ENCODE measurements at places on chromosomes 2 and 18.

DNA sequence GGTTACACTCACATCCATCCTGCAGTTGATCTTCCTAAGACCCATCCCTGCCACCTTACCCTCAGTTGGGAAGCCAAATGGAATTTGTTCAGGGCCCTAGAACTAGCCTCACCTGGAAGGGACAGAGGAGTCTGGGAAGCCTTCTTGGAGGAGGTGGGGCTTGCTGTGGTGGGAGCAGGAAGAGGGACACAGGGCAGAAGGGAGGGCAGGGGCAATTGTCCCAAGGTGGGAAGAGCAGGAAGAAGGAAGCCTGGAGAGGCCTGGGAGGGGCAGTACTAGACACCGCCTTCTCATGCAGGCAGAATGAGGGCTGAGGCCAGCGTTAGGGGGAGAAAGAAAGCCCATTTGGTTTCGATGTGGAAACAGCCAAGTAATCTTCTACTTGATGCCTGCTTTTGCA lies 34.1 kb upstream of the ASPRV1 start:
- DNase-seq = no peak

- peak; percentile 15 for DNase-seq
Measured at GRCh38 chr2:155815851-155816250, 516.7 kb downstream of the NR4A2 start.

DNA sequence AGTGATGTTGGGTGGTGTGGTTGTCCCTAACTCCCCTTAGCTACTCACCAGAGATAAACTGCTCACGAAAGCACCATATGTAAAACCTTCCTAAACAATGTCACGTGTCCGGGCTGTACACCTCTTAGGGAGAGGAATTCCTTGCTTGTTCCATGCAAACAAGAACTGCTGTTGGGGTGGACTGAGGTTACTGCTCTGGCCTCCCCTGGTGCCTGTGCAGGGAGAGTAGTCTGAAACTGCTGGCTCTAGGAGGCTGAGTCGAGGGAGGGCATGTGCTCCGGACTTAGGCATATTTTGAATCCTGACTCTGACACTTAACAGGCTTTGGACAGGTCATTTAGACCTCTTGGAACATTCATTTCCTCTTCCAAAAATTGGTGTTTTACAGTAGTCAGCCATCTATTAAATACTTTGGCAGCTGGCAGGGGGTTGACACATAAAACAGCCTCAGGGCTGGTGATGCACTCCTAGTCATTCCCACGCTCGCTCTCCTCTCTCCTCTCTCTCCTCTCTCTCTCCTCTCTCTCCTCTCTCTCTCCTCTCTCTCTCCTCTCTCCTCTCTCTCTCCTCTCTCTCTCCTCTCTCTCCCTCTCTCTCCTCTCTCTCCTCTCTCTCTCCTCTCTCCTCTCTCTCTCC lies 10.6 kb downstream of the THNSL2 start:
- peak; percentile 39 for DNase-seq

DNA sequence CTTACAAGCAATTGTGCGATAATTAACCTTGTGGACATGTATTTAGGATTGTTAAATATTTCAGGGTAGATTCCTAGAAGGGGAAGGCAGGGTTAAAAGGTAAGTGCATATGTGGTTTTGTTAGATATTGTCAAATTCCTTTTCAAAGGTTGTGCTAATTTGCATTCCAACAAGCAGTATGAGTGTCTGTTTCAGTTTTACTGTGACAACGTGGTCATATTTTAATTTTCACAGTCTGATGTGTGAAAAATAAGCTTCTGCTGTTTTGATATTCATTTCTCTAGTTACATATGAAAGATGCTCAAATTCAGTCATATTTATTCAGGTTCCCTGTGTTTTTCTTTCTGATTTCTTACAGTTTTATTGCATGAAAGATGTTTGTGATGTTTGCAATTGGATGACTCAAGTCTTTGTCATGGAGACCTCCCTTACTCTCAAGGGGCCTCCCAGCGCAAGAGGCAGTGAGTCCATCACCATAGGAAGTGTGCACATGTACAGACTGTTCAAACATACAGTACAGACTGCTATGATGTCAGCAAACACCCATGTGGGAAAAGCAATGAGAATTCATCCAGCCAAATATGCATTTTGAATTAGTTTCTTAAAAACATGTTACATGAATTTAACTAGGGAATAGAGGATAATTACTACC lies 310.8 kb downstream of the GALR1 start:
- no peak for DNase-seq

DNA sequence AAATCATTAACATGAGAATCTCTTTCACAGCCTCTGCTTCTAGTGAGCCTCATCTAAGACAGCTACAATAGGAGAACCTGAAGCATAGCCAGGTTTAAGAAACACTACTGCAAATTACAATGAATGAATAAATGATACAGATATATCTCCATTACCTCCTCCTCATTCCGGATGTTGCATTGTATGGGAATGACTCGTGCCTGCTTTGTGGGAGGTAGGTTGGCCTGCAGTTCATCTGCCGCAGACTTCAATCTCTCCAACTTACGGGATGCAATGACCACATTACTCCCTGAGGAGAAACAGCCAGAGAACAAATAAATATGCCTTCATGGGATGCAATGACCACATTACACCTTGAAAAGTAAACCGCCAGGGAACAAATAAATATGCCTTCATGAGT lies 15.4 kb downstream of the PECR start:
- no peak for DNase-seq

GRCh38 chr2:211722928-211723327 lies 815.7 kb downstream of the ERBB4 start:
- DNase-seq = peak; percentile 10

DNA sequence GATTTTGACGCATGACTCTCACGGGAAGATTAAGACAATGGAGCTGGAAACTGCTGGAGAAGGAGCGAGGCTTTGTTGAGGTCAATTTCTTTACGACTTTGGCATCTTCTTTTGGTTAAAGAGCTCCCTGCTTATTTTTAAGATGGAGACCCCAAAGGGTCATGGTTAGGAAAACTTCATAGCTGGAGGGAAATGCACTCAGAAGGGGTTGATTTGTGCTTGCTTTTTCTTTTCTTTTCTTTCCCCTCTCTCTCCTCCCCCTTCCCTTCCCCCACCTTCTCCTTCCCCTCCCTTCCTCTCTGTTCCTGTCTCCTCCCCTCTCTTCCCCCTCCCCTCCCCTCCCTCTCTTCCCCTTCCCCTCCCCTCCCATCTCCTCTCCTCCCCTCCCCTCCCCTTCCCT lies 79.0 kb downstream of the TNP1 start:
- no peak for DNase-seq

GRCh38 chr2:202339071-202339870 lies 36.9 kb upstream of the BMPR2 start:
- peak; percentile 12 for DNase-seq

DNA sequence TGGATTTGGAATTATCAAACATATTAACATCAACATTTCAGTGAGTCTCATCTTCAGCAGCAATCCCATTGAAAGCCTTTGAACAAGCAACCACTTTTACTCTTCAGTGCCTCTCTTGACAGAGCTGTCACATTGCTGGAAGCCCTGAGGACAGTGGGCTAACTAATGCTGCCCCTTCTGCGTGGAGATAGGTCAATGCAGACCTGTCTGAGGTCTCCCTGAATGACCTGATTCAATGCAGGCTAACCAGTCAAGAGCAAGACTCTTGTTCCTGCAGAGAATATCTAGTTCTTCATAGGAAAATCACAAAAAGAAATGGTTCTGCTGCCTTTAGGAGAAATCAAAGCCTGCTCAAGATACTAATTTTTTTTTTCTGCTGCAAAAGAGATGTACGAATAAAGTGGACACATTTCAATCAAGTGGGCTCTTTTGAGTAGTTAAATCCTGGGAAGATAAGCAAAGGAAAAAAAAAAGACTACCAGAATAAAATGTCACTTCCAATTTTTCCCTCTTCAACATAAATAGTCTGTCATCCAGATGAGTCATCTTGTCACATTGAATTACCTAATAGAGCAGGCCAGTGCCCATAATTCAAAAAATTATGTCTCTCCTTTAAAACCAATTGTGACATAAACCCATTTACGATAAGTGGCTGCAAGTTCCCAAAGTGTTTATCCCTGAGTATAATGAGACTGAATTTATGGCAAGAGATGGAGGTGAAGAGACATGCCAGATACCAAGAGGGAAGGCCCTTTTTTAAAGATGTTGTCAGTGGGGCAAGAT lies 1269.0 kb upstream of the DDX18 start:
- no peak for DNase-seq

DNA sequence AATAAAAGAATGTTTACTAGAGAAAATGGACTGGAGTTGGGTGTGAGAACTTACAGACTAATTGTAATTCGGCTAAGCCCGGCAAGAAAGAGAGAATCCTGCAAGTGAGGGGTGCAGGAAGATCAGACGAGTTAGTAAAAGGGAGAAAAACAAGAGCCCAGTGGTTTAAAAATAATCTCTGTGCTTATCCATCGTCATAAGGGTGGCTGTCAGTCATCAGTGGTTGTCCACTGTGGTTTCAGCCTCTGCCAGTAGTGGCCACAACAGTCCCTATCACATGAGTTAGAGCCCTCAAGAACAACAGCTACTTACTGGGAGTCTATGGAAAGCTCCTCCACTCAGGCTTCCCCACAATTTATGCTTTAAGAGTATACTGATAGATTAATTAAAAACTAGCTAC lies 239.8 kb downstream of the SETBP1 start:
- DNase-seq = no peak

DNA sequence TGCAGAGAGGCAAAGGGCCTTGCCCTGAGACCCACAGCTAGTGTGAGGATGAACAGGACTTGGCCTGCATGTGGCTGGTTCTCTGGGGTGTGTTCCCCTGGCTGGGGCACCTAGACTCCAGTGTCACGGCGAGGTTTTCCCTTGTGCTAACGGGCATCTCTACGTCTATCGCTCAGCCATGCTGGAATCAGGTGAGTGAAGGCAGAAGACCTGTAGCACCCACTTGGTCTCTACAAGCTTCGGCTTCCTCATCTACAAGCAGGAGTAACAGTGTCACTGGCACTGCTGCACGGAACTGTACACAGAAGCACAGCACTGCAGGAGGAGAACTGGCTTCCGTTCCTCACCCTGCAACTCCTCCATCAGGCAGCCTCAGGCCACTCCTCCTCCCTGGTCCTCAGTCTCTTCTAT lies 30.6 kb downstream of the HS1BP3 start:
- no peak for DNase-seq

- no peak for DNase-seq
Measured at GRCh38 chr2:158095912-158096311, 5.8 kb upstream of the UPP2 start.

GRCh38 chr2:46866770-46867246 lies 48.8 kb downstream of the MCFD2 start:
- no peak for DNase-seq

GRCh38 chr18:22822024-22822423 lies 111.1 kb upstream of the RBBP8 start:
- DNase-seq = no peak

GRCh38 chr2:131828164-131828561 lies 300.5 kb downstream of the CCDC74A start:
- DNase-seq = no peak

- no peak for DNase-seq
Measured at GRCh38 chr2:40304340-40304739, 147.6 kb downstream of the SLC8A1 start.

DNA sequence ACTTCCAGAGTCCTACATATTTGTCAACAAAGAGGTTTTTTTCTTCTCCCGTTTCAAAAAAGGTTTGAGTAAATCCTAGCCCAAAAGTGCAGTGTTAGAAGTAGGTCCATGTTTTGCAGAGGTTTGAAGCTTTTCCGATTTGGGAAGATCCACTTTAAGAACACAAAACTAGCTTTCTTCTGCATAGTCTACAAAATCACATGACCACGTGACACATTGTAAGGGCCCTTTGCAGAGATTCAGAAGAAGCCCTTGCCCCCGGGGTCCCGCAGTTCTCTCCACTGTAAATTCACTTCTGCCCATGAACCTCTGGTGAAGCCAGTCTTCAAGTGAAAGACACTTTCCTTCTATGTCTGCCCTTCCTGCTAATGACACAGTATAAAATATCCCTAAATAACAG lies 49.4 kb downstream of the PAX3 start:
- no peak for DNase-seq

- DNase-seq = peak; percentile 93
Measured at GRCh38 chr2:234771980-234772732, 179.7 kb upstream of the SH3BP4 start.

DNA sequence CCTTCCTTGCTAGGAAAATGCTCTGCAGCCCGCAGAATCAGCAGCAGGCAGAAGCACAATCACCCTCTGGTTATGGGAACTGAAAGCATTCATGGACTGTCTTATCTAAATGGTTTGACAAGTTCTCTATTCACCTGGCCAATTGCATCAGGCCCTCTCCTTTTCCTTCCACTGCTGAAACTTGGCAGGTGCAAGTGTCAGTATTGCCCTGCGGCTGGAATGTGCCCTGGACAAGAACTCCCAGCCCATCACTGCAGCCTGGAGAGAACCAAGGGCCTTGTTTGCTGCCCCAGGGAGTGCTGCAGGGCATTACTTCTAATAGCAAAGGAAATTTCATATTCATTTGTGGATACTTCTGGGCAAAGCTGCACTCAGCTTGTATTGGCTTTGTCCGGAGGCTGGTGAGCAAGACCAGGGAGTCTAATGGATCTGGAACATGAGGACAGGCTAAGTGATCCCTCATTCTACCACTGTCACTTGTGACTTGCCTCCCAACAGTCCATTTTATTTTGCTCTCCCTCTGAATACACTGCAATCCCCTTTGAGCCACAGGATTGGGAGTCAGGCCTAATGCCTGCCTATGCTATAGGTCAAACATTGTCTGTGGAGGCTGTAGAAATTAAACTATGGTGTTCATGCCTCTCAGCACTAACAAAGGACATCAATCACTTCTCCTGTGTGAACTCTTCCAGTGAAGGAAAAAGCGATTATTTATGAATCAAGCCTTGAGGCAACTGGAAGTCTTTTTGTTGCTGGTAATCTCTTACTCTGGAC lies 116.9 kb downstream of the LYPD6B start:
- DNase-seq = no peak

Measured in NCI-H146 (cell line).